Stimulated activated CD4-positive, alpha-beta T cell treated with anti-CD3 and anti-CD28 coated beads, Interleukin-1b, Interleukin-23, amount 100 ng/mL, for 1 hour (primary cell): ENCODE measurements at places on chromosomes 2 and 18.

GRCh38 chr2:155310589-155310988 lies 612.1 kb downstream of the KCNJ3 start:
- DNase-seq: no peak

DNA sequence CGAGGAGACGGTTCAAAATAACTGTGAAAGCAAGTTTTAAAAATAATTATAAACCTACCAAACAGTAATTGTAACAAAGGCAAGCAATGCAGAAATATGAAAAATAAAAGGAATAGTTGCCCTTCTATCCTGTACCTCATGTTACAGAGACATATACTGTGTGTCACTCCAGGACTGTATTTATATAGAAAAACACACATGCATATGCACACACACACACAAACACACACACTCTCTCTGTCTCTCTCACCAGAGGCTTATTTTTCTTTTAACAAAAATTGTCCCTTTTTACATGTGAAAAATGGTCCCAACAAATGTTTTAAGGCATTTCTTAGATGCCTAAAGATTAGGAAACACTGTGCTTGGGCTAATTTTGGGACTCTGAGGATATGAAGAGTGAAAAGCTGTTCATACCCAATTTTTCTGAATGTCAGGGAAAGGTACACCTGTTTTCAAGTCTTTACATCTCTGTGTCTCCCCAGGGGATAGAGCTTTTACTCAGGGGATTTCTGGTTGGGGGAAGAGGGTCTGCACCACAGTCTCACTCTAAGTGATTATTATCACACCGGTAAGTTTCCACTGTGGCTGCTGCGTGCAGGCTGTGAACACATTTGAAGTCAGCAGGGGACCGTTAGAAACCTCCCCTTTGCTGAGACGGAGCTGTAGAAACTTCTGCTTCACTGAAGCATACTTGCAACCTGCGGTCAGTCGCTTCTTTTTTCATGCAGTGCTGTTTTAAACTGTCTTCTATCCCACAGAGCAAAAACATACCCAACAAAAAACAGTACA lies 51.4 kb upstream of the SPAG16 start:
- no peak for DNase-seq

DNA sequence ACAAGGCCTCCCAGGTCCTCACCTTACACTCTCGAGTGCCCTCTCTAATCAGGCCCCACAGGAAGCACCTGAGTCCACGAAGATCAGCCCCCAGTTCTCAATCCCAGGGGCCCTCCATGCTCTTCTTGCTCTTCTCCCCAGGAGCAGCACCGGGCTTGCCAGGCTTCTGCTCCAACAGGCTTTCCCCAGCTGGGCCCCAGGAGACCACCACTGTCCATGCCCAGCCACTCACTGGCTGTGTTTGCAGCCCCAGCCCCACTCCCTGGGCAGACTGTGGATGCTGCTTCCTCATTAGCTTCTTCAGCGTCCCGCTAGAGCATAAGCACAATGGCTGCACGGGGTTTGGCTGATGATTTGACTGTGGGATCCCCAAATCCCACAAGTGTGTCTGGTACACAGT lies 781.9 kb downstream of the GALR1 start:
- DNase-seq: no peak

GRCh38 chr2:26649992-26650712 lies 9.0 kb upstream of the CIB4 start:
- no peak for DNase-seq

DNA sequence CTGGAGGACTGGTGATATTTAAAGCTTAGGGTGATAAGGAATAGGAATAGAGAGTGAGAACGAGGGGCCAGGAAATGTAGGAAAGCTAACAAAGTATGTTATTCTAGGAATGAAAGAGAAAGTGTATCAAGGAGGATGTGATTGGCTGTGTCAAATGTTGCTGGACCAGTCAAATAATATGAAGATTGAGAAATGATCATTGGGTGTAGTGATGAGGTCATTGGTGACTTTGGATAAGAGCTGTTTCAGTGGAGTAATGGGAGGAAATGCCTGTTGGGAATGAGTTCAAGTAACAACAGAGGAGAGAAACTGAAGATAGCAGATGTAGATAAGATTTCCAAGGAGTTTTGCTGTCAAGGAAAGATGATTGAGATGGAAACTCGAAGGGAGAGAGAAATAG lies 74.4 kb downstream of the UBE2E3 start:
- no peak for DNase-seq
